NCI-H1092 (cell line): ENCODE measurements at places on chromosomes 1 and 21.

- no peak for DNase-seq
Observed at GRCh38 chr21:43868461-43868860, 3.4 kb downstream of the AGPAT3 start.

GRCh38 chr21:37405629-37406028 lies 39.1 kb downstream of the DYRK1A start:
- DNase-seq = no peak

DNA sequence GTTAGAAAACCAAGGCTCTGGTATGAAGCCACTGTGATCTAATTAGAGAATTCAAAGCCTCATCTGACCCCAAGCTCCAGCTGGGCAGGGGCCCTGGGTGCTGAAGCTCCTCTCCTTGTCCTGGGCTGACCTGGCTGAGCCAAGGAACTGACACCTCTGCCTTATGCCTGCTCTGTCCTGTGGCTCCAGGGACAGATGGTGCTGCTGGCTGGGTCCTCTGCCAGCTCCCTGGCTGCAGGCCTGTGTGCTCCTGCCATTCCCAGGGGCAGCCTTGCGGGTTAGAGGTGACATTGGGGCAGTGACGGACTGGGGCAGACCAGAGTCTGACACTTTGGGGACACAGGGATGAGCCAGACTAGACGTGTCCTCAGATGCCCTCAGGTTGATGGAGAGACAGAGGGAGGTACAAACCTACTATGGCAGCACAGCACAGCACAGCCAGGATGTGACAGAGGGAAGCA lies 11.8 kb downstream of the ACOT11 start:
- no peak for DNase-seq

DNA sequence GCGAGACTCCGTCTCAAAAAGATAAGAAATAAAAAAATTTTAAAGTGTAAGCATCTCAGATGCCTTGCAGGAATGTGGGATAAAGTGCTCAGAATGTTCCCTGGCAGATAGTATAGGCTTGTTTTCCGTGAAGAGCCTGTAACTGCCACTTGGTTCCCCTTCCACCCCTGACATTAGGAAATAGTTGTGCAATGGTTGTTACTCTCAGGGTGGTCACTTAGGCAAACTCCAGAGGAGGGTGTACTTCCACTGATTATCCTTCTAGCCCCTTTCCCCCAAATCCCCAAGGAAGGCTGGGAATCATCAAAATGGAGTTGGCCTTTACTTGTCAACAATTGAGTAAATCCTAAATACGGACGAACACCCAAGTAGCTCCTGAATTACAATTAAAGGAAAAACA lies 10.4 kb downstream of the RPL11 start:
- DNase-seq = no peak

DNA sequence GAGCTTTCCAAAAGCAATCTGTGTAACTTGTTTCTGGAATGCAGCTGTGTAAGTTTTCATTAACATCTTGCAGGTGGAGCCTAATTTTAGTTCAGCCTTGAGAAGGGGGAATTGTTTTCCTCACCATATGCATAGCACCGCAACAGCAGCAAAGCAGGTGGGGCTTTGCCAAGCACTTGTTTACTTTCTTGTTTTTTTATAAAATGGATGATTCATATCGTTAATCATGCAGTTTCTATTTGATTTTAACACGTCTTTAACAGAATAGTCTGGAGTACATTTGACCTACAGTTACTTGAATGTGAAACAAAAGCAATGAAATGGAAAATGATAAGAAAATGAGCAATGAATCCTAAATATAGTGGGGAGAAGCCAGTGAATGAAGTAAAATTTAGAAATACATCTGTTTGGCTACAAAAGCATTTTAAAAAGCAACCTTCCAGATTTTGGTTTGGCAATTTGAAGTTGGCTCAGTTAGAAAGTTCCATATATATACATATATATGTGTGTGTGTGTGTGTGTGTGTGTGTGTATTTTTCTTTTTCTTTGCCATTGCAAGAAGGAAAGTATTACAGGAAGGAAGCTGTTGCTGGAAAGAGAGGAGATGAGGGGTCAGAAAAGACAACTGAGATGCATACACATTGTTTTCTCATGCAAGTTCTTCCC lies 119.0 kb upstream of the ADGRL2 start:
- DNase-seq = no peak

- DNase-seq = no peak
Observed at GRCh38 chr1:162832470-162832869, 28.5 kb downstream of the CCDC190 start.

DNA sequence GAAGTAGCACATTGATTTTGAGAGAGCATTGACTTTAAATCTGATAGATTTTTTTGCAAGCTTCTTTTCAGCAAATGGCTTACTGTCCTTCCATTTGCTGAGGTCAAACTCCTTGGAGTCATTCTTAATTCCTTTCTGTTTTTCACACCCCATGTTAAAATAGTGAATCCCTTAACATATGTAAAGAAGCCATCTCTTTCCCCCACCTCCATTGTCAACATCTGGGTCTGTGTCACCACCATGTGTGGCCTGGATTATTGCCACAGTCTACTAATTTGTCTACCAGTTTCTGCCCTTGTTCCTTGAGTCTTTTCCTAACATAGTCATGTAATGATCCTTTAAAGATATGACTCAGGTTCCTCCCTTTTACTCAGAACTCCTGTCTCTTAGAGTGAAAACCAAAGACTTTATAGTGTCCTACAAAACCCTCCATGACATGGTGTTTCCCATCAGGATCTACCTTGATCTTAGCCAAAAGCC lies 104.7 kb downstream of the ST6GALNAC3 start:
- DNase-seq = no peak
